ENCODE measurements at places on chromosomes 7 and 10.

DNA sequence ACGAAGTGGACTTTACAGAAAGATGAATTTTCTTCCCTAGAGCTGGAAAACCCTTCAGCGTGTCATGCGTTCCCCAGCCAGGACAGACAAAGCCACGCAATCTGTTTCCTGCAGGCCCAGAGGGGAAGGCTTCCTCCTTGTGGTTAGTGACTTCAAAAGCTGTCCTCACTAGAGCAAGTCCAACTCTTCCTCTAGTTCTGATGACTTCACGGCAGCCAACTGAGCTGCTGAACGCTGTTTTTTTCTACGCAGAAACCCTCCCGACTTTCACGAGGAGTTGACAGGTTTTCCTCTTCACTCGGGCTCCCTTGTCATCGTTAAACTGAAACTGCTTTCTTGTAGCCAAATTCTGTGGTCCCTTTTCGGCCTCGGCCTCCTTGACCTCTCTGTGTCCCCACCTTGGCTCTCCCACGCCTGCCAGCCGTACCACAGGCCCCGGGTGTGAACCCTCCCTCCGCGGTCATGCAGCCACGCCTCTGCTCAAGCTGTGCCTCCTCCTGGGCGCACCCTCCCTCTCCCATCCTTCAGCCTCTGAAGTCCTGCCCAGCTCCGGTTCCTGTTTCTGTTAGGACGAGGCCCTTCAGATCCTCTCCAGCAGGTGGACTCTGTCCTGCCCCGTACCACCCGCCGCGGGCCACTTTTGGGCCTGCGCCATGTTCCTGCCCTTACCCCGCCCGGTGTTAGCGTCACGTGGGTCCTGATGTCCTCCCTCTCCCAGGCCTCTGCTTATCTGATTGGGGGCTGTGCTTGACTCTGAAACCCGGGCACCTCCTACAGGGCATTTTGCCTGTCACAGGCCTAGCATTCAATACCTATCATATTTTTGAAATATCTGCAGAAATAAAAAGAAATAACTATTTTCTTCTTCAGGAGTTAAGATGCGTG lies 39.3 kb downstream of the CUX1 start:
- DNase-seq: peak; percentile 98

DNA sequence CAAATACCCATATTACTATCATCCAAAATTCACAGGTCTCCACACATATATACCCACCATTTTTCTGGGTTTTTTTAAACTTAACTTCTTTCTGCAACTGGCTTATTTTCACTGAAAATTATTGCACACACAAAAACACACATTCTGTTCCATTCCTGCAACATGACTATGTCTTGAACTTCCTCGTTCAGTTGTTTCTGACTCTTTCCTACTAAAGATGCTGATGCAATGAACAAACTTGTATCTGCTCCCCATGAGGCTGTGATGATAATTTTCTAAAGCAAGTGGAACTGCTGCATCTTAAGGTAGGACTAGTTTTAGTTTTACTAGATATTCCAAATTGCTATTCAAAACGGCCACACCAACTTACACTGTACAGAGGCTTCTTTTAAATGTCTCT lies 77.7 kb downstream of the OSBPL3 start:
- DNase-seq: no peak

GRCh38 chr10:103549349-103549685 lies 55.8 kb downstream of the NEURL1 start:
- DNase-seq: no peak

- peak; percentile 15 for DNase-seq
These were observed 1.7 kb downstream of the DDX21 start for GRCh38 chr10:68957654-68958053.

DNA sequence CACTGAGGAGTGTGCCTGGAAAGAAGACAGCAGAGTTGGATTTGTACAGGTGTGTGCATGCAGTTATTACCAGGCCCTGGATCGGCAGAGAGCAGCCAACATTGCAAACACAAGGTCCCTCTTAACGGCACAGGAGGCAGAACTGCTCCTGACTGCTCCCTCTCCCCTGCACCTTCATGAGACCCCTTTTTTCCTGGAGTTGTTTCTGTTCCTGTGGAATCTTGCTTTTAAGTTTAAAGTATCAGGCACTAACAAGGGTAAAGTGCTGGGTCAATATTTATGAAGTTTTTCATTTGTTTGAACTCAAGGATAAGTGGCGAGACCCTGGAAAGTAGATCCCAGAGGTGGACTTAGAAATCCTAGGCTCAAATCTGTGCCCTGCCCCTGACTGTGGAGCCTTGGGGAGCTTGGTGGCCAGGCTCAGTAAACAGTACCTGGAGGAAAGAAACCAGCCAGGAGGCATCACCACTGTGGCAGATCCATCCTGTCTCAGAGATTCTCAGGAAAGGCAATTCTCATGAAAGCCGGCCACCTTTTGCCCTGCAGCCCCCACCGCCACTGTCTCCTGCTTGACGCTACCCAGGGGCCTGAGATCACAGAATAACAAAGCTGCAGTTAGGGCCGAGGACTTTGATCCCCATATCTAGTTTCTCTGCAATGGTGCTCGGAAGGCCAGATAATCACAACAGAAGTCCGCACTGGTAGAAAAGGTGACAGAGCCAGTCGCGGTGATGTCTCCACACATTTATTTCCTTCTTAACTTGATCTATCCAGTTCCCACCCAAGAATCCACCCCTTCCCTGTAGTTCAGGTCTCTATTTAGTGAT lies 36.7 kb downstream of the DDC start:
- DNase-seq: no peak

DNA sequence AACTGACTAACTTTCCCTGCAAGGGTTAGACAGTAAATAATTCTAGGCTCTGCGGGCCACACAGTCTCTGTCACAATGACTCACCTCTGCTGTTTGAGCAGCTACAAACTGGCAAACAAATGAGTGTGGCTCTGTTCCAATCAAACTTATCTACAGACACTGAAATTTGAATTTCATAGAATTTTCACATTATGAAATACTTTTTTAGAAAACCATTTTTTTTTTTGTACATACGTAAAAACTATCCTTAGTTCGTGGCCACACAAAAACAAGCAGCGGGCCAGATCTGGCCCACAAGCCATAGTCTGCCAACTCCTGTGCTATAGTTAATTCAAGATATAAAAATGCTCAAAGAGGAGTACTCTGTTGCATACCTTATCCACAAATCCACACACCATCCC lies 32.6 kb downstream of the PIP4K2A start:
- peak; percentile 90 for DNase-seq

GRCh38 chr10:74956555-74957111 lies 130.2 kb downstream of the KAT6B start:
- DNase-seq: no peak

DNA sequence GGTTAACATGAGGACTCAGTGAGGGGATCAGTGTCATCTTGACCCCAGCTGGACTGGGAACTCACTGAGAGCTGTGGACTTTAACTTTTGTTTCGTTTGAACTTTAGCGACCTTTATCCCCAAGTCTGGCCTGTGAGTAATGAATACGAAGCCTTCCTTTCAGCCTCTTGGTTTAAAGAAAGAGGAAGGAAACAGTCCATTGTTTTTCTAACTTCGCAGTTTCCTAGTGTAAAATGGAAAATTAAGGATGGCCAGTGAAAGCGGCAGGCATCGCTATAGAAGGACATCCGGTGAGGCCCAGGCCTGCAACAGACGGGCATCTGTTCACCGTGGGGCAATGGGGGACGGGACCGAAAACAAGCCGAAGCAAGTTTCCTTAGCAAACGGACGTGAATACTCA lies 44.1 kb upstream of the ADO start:
- peak; percentile 12 for DNase-seq

DNA sequence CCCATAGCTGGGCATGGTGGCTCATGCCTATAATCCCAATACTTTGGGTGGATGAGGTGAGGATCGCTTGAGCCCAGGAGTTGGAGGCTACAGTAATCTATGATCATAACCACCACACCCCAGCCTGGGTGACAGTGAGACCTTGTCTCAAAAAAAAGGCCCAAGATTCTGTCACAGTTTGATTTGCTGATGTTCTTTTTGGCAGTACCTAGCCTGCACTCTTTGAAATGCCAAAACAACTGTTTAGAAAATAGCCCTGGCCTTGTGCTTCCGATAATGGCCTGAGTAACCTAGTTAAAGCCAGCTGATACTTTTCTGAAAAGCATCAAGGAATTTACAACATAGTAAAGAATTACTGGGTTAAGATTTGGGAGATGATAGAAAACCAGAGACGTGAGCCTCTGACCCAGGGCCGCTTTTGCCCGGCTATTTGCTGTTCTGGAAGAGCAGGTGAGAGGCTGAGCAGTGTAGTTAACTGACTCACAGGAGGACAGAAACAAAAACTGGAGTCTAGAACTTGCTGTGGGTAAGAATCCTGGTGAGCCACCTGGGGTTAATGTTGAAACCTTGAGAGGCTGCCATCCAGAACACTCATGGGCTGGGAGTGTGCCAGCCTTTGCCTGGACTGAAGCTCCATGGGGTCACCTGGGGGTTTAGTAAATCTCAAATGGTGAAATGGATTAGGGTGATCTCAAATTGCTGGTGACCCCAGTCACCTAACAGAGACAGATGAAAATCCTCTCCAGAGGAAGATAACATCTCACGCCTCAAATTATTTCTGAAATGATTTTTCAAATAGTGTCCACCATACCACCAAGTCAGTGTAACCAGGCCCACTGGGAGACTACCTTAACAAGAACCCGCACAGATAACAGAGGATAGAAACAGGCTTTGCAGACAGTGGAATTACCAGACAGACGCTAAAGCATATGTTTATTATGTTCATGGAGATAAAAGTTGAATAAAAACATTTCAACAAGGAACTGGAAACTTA lies 51.8 kb downstream of the GALNT11 start:
- DNase-seq: no peak

DNA sequence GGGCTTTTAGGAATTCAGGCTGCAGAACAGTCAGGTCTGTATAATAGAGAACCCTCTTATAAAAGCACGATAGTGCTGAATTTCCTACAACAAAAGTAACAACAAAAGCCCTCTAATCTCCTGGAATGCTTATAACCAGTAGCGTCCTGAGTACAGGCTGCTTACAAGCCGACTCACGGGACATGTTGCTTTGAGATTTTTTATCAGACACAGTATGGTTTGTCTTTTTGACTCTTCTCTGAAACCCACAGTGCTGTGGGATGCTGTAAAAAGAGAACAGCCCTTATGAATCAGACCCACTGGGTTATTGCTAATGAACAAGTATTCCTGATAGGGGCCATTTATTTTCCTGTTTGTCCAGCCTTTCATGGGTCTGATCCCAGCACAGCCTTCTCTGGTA lies 59.4 kb downstream of the PLPP4 start:
- DNase-seq: no peak

DNA sequence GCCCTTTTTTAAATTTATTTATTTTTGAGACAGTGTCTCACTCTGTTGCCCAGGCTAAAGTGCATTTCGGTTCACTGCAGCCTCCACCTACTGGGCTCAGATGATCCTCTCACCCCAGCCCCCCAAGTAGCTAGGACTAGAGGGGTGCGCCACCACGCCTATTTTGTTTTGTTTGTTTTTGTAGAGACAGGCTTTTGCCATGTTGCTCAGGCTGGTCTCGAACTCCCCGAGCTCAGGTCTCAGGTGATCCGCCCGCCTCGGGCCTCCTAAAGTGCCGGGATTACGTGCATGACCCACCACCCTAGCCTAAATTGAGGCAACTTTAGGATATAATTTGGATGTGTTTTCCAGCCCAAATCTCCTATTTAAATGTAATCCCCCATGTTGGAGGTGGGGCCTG lies 805 bp downstream of the ZNF736 start:
- peak; percentile 29 for DNase-seq

DNA sequence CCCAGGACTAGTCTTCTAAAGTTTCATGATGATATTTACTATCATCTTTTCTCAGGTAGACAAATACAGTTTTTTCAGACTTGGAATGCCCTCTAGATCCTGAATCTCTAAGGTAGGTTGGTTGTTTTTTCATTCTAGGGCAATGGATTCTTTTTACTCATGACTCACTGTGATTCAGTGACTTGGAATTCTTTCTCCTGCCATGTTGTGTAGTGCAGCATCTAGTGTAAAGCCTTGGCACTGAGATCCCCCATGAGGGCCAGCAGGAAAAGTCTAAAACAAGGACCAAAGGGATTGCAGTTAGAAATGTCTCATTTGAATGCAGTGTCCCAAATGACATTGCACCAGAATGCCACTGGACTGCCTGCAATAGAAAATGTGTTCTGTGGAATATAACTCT lies 430.4 kb downstream of the NEBL start:
- DNase-seq: no peak

DNA sequence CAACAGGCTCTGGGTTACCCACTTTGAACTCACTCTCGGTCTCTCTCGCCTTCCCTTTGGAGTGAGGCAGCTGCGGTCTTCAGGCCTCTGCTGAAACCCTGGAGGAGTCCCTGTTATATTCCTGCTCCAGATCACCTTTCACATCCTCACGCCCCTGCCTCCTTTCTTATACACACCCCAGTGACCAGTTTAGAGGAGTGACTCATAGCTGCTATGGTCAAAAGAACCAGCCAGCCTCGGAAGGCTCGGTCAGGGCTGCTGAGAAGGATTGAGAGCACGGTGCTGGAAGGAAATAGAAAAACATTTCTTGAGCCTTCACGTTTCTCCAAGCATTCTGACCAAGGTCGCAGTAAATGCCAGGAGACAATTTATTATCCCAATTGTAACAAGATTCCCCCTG lies 28.3 kb upstream of the SVOPL start:
- DNase-seq: no peak

DNA sequence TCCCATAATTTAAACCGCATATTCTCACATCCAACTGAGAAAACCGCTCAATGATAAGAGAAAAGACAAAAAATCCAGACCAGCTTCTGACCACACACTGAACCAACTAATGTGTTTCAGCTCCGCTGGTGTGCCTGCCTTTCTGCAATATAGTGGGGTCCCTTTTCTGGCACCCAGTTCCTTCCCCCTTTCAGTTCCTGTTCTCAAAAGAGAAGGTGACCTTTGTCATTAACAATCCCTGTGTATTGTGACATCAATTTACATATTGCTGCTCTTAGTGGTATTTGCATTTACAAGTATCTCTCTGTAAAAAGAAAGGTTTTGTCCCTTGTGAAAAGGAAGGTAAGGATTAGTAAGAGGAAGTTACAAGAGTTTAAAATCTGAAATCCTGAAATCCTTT lies 1.4 kb downstream of the PPP1R17 start:
- DNase-seq: peak; percentile 0

GRCh38 chr10:77417806-77418640 lies 219.6 kb downstream of the KCNMA1 start:
- no peak for DNase-seq

DNA sequence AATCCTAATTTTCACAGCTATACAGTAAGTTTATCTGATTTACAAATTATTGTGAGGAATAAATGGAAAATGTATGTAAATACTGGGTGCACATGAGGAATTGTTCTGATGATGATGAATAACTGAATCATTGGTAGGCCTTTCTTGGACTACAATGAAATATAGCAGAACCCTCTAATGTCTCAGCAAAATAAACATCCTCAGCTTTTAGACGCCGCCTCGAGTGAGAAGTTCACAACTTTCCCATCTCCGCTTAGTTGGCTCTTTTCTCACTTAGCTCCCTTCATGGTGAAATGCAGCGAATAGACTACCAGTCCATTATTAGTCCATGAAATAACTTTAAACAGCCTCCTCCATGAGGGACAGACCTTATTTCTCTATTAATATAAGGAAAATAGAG lies 182.3 kb downstream of the BICC1 start:
- no peak for DNase-seq
